ENCODE measurements at places on chromosomes 13 and 19.

- DNase-seq: no peak
These were observed 29.2 kb downstream of the PIP5K1C start for GRCh38 chr19:3670796-3671679.

GRCh38 chr13:32883474-32883873 is 132.7 kb upstream of the KL start:
- DNase-seq: peak; percentile 72

DNA sequence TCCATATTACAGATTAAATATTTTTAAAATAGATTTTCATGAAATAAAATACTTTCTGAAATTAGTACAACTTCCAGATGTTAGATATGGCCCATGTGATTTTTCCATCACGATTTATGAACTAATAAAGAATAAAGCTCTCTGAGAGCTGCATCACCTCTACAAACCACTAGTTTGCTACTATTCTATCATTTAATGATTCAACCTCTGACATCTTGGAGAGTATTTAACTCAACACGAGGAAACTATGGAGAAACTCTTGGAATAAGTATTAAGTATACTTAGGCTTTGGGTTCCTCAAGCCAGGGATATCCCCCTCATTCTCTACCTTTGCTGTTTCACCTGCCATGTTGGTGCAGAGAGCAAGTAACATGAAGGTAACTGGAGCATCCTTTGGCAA is 55.7 kb downstream of the DACH1 start:
- no peak for DNase-seq

DNA sequence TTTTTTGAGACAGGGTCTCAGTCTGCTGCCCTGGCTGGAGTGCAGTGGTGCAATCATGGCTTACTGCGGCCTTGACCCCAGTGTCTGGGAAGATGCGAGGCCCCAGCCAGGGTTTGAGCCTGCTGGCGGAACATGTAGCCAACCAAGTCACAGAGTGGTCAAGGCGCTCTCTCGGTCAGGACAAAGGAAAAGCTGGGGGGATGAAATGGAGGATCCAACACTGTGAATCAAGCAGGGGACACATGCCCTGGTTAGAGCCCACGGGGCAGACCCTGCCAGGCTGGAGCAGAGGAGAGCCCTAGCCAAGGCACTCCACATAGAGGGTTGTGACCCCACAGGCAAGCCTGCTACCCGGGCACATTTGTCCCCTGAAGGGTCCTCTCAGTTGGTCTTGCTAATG is 10.1 kb downstream of the TUBA3C start:
- no peak for DNase-seq

DNA sequence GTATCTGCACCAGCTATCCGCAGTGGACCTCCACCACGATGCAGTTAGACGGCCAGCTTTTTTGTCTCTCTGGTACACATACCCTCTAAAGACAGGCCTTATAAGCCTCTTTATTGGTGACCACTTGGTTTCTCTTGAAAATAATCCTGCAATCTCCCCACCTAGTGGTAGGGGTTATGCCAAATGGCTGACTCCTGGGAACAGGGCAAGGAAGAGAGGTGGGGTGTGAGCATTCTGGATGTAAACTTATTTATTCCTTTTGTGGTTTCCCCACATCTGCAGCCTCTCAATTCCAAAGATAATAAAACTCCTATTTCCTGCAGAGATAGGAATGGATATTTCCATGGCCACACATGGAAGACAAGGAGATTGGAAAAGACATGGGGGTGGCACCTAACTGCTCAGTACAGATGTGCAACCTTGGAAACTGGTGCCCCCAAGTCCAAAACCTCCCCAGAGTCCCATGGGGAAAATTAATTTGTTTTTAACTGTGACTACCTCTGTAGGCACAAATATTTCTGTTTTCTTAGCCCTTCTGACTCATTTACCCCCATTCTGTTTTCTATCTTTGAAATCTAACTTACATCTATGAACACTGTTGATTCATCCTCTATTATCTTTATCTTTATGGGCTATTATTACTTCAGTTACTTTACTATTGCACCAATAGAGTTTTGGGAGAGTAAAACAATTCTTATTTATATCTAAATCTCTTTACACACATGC is 112.7 kb upstream of the TSHZ3 start:
- no peak for DNase-seq
